ENCODE measurements at places on chromosomes 1 and 21.

DNA sequence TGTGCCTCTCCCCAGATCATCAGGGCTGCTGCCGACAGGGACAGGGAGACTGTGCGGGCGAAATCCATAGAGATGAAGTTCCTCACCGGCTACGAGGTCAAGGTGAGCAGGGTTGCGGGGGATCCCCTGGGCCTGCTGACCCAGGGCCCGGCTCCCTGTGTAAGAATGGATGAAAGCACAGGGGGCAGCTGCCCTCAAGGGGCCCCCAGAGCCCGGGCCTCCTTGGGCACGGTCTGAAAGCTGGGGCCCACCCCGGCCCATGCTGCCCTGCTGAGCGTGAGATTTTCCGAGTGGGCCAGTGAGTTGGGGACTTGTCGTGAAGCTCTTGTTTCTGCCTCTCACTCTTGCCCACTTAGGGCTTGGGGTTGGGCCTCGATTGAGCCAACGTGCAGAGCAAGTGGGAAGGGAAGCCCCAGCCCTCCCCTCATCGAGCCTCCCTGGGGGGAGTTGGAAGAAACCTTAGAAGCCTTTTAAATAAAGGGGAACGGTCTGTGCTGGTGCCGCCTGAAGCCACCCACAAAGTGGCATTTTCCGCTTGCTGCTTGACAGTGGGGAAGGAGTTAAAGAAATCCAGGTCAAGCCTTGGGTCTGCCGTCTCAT lies 45.2 kb downstream of the COQ8A start:
- no peak for DNase-seq

DNA sequence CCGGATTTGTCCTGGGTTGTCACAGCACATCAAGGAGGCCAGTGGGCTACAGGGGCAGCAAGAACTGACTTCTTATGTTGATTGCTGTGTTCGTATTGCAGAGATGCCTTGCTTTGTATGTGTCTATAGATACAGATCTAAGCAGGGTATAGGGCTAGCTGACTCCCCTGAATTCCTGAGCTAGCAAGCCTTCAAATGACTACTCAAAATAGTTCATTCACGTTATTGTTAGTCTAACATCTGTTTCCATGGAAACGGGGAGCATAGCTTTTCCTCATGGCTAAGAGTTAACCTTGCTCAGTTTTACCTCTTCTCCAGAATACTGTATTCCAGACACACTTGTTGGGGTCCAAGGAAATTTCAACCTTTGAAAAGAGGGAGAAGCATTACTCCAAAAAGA lies 24.1 kb downstream of the TRIM45 start:
- DNase-seq: no peak

DNA sequence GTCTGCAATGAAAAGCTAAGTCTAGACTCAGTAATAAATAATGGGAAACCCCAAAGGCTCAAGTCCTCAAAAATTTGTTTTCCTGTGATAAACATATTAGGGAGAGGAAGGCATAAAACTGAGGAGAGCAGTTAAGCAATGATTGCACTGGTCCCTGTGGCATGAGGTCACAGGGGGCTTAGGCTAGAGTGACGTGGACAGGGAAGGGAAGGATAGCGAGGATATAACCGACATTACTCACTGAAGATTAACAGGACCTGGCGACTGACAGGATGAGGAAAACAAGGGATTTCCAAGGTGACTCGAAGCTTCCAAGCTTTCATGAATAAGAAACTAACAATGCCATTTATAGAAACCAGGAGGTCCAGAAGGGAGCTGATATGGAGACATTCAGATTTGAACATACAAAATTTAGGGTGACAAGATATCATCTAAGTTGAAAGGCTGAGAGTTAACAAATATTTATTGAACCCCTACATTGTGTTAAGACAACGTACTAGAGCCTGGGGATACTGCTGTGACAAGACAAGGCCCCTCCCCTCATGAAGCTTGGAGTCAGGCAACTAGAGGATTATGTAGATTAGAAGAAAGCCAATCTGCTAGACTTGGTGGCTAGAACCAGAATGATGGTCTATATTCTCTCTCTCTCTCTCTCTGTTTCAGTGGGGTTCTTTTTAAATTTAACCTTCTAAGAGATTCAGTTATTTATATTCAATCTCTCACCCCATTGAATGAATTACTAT lies 33.2 kb upstream of the PKN2 start:
- no peak for DNase-seq

GRCh38 chr1:77961392-77961791 lies 17.5 kb downstream of the FUBP1 start:
- DNase-seq: no peak

GRCh38 chr1:115311474-115311989 lies 26.5 kb downstream of the NGF start:
- DNase-seq: no peak

- DNase-seq: no peak
Measured at GRCh38 chr21:34192646-34193285, 119.4 kb downstream of the MRPS6 start.

DNA sequence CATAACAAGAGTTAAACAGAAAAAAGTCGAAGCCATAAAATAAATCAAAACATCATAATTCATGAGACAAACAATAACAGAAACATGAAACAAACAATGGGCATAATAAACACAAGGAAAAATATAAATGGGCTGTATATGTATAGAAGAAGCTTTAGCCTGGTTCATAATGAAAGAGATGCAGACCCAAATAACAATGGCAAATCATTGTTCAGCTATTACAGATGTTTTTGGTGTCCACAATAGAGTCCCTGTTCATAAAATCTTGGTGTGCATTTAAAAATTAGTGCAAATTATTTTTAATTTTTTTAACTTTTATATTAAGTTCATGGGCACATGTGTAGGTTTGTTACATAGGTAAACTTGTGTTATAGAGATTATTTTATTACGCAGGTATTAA lies 1185.9 kb upstream of the B3GALT2 start:
- no peak for DNase-seq

DNA sequence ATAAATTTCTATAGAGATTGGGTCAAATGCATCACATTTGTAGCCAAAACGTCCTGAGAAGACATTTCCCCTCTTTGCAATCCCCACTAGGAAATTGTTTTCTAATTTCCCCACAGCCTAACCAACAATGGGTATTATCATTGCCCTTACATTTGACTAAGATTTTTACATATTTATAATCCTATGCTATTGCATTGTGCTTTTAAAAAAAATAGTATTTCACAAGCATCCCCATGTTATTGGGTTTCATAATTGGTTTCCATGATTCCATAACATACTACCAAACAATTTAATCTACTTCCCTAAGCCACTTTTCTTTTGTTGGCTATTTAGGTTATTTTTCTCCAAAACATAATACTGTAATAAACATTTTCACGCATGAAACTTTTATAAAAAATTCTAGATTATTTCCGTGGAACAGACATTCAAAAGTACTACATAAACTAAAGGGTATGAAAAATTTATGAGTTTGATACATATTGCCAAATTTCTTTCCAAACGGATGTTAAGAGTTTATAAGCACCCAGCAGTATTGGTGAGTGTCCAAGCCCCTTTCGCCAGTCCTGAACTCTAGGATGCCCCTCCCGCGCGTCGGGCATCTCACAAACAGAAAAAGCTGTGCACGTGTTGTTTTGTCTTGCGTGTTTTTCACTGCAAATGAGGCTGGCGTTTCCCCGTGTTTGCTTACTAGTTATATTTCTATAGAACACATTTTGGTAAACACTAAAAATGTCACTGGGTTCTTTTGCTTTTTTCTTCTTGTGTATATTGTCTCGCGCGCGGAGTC lies 2.0 kb upstream of the LHX4 start:
- no peak for DNase-seq

- no peak for DNase-seq
Measured at GRCh38 chr1:78492386-78492950, 1.7 kb downstream of the PTGFR start.

GRCh38 chr1:236920286-236920894 lies 83.9 kb downstream of the MT1HL1 start:
- no peak for DNase-seq

- no peak for DNase-seq
Measured at GRCh38 chr1:53145942-53146708, 3.7 kb upstream of the SLC1A7 start.

- DNase-seq: no peak
Measured at GRCh38 chr1:116624040-116624439, 43.5 kb downstream of the IGSF3 start.

GRCh38 chr21:20728691-20729090 lies 269.5 kb upstream of the NCAM2 start:
- DNase-seq: no peak

DNA sequence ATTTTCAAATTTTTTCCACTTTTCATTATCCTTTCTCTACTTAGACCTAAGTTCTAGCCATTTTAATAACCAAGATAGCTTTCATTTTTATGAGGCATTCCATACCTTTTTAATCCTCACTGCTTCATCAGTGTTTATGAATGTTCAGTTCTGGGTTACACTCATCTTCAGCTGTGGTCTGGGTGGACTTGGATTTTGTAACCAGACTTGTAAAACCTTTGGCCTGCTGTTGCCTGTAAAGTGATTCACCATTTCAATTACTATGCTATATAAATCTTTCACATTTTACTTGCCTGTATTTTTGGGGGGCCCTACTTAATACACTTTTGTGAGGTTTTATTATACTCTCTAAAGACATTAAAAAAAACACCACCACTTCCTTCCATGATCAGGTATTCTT lies 46.2 kb downstream of the USP25 start:
- DNase-seq: no peak

- no peak for DNase-seq
Measured at GRCh38 chr1:165637427-165637826, 6.4 kb downstream of the MGST3 start.

GRCh38 chr1:113930499-113931161 lies 1.5 kb downstream of the HIPK1 start:
- peak; percentile 46 for DNase-seq

GRCh38 chr21:40717028-40717427 lies 129.9 kb downstream of the DSCAM start:
- DNase-seq: no peak

DNA sequence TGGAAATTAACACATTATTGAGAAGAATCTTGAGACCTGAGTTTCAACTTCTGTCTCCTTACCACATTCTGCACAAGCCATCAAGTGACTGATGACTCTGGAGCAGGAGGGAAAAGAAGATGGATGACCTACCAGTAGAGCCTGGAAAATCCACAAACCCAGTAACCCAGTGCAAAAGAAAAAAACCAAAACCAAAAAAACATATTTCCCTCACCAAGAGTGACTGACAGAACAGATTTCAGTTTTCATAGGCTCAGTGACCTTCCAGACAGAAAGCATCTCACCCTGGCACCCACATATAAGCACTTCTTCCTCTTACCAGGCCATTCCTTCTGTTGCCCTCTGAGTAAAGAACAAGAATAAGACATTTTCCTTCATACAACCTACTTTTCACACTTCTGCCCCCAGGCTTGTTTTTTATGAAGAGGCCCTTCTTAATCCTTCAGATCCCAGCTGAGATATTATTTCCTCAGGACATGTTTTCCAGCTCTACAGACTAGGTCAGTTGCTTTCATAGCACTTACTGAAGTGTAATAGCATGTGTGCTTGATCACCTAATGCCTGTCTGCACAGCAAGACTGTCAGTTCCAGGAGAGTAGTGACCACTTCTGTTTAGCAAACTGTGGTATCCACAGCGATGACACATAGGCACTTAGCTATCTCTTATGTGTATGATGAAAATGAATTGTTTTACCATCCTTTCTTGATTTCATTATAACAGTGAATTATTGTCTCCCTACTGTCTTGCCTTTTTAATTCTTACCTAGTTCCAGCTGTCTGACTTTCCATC lies 4.0 kb downstream of the TSACC start:
- DNase-seq: no peak

DNA sequence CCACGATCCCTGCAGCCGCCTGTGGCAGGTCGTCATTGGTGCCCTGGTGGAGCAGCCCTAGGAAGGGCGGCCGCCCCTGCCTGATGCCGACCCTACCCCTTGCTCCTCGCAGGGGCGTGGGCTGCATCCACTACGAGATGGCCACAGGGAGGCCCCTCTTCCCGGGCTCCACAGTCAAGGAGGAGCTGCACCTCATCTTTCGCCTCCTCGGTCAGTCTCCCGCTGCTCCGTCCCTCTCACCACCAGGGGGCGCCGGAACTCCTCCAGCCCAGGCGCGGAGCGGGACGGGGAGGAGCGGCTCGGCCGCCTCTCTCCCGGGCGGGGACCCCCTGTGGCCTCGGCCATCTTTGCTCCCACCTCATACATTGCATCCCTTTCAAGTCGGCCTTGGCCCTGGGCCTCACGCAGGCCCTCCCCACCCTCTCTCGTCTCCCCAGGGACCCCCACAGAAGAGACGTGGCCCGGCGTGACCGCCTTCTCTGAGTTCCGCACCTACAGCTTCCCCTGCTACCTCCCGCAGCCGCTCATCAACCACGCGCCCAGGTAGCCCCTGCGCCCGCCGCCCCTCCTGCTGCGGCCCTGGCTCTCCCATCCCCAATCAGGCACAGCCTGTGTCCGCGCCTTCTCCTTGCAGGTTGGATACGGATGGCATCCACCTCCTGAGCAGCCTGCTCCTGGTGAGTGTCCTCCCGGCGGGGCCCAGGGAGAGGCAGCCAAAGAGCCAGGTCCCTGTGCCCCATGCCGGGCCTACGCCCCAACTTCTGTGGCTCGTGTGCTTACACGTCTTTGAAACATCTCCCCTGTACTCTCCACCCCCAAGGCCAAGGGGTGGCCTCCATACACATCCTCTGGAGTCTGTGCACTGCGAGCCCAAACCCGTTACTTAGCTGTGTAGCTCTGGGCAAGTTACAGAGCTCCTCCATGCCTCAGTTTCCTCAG lies 24.7 kb downstream of the CDK18 start:
- peak; percentile 72 for DNase-seq
